Peyer's patch (tissue), 4 donors: ENCODE measurements at places on chromosomes 7 and 10. TPM values are rescaled to one million over a fixed set of nuclear protein-coding genes. Genes with fewer than 3 reads are reported as not detected.

Gene CPXM2
- 5.6 TPM for total RNA-seq

Gene CCDC6
- 48.5 TPM for total RNA-seq

Gene RNF133
- total RNA-seq = 2.8 TPM

Gene TAC1
- not detected for total RNA-seq

GRCh38 chr7:49261928-49262327 lies 337.6 kb downstream of the CDC14C start:
- no peaks in the 10 kb centered on the region for H3K27me3 ChIP-seq
- no peak overlapping the region for H3K27ac ChIP-seq
- no peak overlapping the region for H3K4me3 ChIP-seq
- no peak for DNase-seq

DNA sequence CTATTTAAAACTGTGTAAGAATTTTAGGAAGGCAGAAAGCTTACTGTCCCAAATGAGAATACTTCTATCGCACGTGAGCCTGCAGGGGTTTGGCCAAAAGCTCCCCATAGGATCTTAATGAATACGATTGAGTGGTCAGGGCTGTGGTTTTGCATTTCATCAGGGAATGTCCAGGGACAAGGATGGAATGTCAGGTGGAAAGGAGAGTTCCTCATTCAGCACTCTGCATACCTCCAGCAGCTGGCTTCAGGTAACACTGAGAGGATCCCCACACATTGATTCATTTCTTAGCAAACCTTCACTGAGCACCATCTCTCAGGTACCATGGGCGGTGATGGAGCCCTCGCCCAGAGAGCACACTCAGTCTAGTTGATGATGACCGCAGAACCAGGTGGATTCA lies 27.2 kb downstream of the ANK3 start:
- no peak for DNase-seq
- H3K4me1 ChIP-seq = no peaks in the 10 kb centered on the region
- H3K4me3 ChIP-seq = no peak overlapping the region
- H3K27ac ChIP-seq = no peak overlapping the region

DNA sequence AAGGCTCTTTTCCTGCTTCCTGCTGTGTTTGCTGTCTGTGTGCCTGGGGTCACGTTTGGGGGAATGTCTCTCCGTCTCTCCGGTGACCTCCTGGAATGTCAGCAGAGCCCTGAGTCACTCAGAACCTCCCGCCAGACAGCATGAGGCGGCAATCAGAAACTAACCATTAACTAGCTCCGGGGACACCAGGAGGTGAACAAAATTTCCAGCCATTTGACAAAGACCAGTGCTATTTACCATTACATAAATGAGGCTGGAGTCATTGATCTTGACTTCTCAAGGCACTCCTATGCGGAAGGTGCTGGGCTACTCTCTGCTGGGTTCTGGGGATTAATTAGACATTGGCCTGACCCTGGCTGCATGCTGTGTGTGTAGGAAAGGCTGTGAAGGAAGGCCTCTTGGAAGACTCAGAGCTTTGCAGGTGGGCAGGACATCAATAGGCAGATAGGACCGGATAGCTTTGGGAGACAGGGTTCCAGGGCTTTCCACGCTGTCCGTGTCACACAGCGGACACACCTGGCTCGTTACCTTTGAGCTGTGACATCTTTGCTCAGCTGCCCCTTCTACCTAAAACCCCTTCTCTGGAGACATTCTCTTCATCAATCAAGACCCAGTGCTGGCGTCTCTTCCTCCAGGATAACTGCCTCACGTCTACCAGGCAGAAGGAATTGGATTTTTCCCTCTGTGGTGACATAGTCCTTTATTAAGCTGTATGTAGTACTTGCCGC lies 77.0 kb downstream of the PFKFB3 start:
- no peaks in the 10 kb centered on the region for H3K36me3 ChIP-seq
- H3K27ac ChIP-seq = no peak overlapping the region
- H3K27me3 ChIP-seq = no peaks in the 10 kb centered on the region
- no peak for DNase-seq
- no peaks in the 10 kb centered on the region for H3K4me1 ChIP-seq

GRCh38 chr7:36777062-36777461 lies 52.8 kb upstream of the AOAH start:
- DNase-seq = peak; percentile 58
- H3K36me3 ChIP-seq = no peaks in the 10 kb centered on the region
- no peaks in the 10 kb centered on the region for H3K27me3 ChIP-seq
- no peaks in the 10 kb centered on the region for H3K4me1 ChIP-seq
- no peak overlapping the region for H3K4me3 ChIP-seq
- peak overlapping the region; percentile 41 for H3K27ac ChIP-seq

DNA sequence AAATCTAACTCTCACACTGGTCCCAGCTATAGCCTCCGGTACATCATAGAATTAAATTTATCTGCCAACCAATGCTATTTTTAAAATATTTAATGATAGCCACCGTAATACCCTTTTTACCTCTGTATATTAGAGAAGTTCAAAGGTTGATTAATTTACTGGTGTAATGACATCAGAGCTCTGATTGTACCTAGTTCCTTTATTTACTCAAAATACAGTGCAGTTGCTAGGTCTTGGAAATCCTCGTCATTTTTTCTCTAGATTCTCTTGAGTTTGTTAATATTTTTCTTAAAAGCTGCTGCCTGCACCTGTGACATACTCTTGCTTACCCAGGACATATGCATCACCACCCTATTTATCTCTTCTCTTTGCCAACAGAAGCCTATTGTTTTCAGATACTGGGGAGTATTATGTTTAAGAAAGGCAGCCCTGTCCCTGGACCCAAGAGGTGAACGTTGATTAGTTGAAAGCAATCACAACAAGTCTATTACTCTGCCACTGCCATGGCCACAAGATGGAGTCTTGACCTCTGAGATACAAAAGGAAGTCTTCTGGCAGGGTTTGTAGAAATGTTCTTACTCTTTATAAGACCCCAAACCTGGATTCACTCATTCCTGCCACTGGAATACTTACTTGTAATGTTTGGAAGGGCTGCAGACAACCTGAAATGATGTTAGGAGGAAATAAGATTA lies 25.6 kb upstream of the TMEM26 start:
- H3K4me1 ChIP-seq = no peaks in the 10 kb centered on the region
- H3K27ac ChIP-seq = no peak overlapping the region
- no peak for DNase-seq
- no peaks in the 10 kb centered on the region for H3K27me3 ChIP-seq
- H3K36me3 ChIP-seq = no peaks in the 10 kb centered on the region

GRCh38 chr10:97081621-97082235 lies 104.0 kb downstream of the SLIT1 start:
- no peaks in the 10 kb centered on the region for H3K4me1 ChIP-seq
- no peaks in the 10 kb centered on the region for H3K36me3 ChIP-seq
- H3K27me3 ChIP-seq = no peaks in the 10 kb centered on the region
- DNase-seq = peak; percentile 63

- no peaks in the 10 kb centered on the region for H3K4me1 ChIP-seq
- H3K27me3 ChIP-seq = no peaks in the 10 kb centered on the region
- H3K4me3 ChIP-seq = no peak overlapping the region
- H3K36me3 ChIP-seq = no peaks in the 10 kb centered on the region
- DNase-seq = no peak
- peak overlapping the region; percentile 83 for H3K27ac ChIP-seq
Measured at GRCh38 chr7:29467193-29467926, 96.3 kb upstream of the PRR15 start.

DNA sequence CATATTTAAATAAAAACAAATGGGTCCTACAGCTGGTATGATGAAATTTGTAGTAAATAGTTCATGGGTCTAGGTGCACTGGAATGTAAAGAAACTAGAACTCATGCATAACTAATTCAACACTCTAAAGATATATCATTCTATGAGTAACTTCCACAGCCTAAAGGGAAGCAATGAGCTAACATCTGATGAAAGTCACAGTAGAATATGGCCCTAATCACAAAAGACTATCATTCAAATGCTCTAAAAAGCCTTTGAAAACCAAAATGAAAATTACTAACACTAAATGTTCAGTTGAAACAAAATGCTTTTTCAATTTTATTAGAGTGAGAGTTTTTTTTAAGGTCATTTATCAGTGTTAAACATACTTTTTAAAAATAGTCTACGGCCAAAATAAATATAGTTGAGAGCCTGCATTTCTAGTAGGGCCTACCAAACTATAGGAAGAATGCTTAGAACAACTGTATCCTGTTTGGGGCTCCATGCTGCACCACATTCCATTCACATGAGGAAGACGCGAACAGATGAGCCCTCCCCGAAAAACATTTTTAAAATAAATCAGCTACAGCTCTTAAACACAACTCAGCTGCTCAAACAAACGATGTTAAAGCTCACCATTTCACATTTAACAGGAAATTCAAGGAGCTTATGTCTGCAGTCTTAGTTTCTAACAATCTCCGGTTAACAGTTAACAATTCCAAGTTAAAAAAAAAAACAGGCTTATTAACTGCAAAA lies 134.5 kb downstream of the NRBF2 start:
- no peaks in the 10 kb centered on the region for H3K36me3 ChIP-seq
- H3K27ac ChIP-seq = peak overlapping the region; percentile 89
- no peaks in the 10 kb centered on the region for H3K27me3 ChIP-seq
- peak overlapping the region; percentile 70 for H3K4me3 ChIP-seq

GRCh38 chr7:2661602-2662272 lies 26.3 kb upstream of the AMZ1 start:
- no peaks in the 10 kb centered on the region for H3K27me3 ChIP-seq
- no peak overlapping the region for H3K4me3 ChIP-seq
- no peaks in the 10 kb centered on the region for H3K36me3 ChIP-seq
- no peaks in the 10 kb centered on the region for H3K4me1 ChIP-seq
- H3K27ac ChIP-seq = no peak overlapping the region

DNA sequence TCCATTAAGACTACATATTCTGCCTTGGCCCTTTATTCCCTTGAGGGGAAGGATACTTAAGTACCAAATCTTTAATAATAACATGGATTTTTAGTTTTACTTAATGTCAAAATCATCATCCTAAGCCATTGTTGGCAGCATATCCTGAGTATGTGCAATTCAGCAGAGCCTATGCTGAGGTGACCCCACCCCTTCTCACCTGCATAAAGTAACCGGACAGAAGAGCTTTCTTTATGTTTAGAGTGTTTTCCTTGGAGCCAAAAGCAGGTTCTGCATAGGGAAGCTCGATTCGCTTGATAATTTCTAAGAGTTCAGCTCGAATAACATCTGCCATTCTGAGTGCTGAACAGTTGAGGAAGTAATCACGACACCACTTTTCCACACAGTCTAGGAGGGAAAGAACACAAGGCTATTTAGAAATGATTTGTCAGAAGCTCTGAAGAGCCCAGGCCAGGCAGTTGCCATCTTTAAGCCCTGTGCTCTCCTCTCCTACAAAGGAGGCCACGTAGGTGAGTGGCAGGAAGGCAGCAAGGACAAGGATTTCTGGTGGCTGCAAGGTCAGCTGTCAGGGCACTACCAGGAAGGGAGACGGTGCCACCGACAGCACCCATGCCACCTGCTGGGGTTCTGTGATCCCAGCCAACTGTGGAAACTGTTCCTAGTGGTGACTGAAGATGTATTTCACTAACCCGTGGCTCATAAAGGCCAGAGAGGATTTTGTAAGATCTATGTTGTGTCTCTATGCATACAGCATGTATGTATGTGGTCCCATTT lies 15.6 kb downstream of the BCCIP start:
- no peaks in the 10 kb centered on the region for H3K4me1 ChIP-seq
- H3K27me3 ChIP-seq = no peaks in the 10 kb centered on the region
- no peaks in the 10 kb centered on the region for H3K36me3 ChIP-seq
- no peak overlapping the region for H3K27ac ChIP-seq
